B cell (primary cell): ENCODE measurements at places on chromosomes 6 and 20. TPM values are rescaled to one million over a fixed set of nuclear protein-coding genes. Genes with fewer than 3 reads are reported as not detected.

ZSWIM1 gene
- total RNA-seq, result 15.7 and 18.5 TPM in 2 replicates

GSTA2 gene
- total RNA-seq, result not detected in 2 replicates

GTF2H4 gene
- 38.4 and 44.7 TPM in 2 replicates for total RNA-seq

ROMO1 gene
- total RNA-seq, result 33.2 and 38.1 TPM in 2 replicates

NRSN1 gene
- total RNA-seq, result not detected in 2 replicates

BNIP5 gene
- 0.10 TPM in 1 of 2 replicates, not detected in the other for total RNA-seq
